Stimulated activated CD8-positive, alpha-beta memory T cell treated with anti-CD3 and anti-CD28 coated beads, Interleukin-4, amount 100 ng/mL, for 4 hours (primary cell): ENCODE measurements at places on chromosomes 13 and 19.

DNA sequence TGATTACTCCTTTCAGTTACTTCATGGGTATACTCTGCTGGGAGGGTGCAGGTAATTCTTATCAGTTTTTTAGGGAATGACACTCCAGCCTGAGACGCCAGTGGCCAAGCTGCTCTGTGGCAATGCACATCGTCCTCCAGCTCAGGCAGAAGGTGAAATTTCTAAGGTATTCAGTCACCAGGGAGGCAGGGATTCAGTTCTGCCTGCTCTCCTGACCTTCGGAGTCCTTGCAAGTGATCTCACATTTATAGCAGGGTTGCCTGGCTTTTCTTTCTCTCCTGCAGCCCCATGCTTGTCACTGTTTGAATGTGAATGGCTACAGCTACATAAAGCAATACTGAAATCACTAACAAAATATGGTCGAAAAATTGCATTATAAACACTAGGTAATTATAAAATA, 1447.5 kb downstream of the EFNB2 start:
- DNase-seq, result no peak

GRCh38 chr13:22861958-22862466, 318.8 kb upstream of the SGCG start:
- DNase-seq, result no peak

DNA sequence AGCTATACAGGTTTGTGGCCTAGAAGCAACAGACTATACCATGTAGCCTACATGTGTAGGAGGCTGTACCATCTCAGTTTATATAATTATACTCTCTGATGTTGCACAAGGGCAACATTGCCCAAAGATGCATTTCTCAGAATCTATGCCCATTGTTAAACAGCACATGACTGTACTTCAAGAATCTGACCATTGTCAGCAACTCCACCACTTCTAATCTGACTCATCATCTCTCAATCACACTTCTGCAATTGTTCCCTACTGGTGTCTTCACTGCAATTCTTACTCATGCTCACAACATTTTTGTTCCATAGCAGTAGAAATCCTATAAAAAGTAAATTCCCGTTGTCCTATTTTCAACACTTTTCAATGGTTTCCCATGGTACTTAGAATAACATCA, 63.9 kb upstream of the ATXN8OS start:
- DNase-seq, result no peak

GRCh38 chr13:61045251-61045650, 370.4 kb downstream of the PCDH20 start:
- DNase-seq, result no peak

- no peak for DNase-seq
Observed at GRCh38 chr13:38582133-38582532, 104.7 kb upstream of the FREM2 start.

DNA sequence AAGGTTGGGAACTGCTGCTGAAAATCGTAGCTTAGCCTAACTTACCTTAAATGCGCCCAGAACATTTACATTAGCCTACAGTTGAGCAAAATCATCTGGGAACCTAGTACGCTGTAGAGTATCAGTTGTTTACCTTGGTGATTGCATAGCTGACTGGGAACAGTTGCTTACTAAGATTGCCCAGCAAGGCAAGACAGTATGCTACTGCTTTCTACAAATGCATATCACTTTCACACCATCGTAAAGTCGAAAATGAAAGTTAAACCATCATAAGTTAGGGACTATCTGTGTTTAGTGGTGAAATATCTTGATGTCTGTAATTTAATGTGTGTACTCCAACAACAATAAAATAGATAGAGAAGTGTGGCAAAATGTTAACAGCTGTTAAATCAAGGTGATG, 1670.6 kb upstream of the PCDH20 start:
- no peak for DNase-seq

DNA sequence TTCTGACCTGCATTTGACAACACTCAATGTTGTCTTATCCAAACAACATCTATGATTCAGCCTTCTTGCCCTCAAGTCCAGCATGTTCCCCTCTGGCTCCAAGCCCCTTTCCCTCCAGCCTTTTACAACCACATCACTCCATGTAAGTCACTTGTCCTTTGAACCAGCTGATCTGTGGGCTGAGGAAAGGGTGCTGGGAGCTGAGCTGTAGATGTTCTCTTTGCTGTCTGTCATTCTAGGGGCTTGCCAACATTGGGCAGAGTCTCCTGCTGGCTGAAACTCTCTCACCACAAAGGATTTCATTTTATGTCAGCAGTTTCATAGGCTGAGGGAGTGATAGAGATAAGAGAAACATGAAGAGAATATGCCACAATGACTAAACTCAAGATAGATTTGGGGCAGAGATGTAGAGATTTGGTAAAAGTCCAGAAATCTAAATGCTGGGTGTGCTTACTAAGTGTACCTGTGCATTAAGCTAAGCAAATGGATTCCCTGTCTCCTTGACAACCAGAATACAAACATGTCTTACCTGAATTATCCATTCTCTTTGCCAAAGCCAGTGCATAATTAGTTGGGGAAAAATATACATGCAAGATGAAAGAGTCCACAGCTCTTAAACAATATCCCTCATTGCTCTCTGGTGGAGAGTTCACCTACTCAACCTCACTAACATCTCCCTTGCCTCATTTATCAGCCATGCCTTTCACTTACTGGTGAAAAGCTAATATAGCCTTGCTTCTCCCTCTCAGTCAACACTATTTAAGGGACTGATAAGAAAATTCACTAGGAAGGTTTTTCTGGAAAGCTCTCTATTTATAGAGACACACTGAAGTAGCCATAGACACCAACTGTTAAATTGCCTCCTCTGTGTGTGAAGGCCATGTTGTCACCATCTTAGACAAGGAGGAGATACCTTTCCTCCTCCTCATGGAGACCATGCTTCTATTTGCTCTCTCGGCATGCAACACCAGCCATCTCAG, 175.5 kb upstream of the SERP2 start:
- DNase-seq, result no peak

GRCh38 chr19:30555791-30556110, 183.6 kb downstream of the ZNF536 start:
- DNase-seq, result no peak

GRCh38 chr13:77740097-77740735, 42.7 kb downstream of the SLAIN1 start:
- no peak for DNase-seq

GRCh38 chr13:19266979-19267378, 85.4 kb upstream of the TUBA3C start:
- DNase-seq, result no peak

DNA sequence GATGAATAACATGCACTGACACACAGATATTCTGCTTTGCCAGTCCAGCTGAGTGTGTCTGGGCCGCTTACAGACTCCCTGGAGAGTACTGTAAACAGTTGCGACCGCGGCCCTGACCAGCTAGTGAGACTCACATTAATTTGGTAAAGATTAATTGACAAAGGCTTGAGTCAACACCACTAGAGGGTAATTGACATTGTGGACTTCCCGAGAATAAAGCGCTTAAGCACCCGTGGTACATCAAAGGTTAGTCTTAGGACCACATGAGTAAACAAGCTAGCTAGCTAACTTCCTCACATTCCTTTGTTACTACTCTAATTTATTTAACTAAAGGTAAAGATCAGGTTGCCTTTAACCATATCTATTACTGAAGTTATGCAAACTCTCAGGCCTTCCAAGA, 624.4 kb upstream of the ARGLU1 start:
- no peak for DNase-seq

- no peak for DNase-seq
Observed at GRCh38 chr13:102399791-102400674, 1.8 kb downstream of the FGF14 start.

DNA sequence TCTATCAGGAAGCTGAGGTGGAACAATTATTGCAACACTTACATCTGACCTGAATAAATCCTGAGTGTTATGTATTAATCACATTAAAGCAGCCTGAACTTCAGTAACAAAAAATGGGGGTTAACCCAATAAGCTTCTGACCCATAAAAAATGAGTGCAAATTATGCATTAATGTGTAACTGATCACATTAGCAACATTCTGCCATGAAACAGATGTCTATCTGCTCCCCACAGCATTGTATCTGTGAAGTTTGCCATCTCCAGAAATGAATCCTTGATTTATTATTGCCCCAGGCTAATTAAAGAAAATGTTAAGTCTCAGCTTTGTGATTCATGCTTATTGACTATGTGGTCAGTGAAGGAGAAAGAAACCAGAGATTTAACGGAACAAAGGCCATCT, 304.9 kb downstream of the PCDH20 start:
- no peak for DNase-seq

GRCh38 chr13:25678398-25678797, 306.6 kb downstream of the ATP8A2 start:
- DNase-seq, result no peak
